Stimulated activated CD4-positive, alpha-beta T cell treated with anti-CD3 and anti-CD28 coated beads, Interleukin-2, amount 100 ng/mL, for 24 hours (primary cell): ENCODE measurements at places on chromosomes 13 and 19.

GRCh38 chr19:58182577-58182988 lies 278 bp upstream of the ZNF274 start:
- DNase-seq = no peak

GRCh38 chr13:34879851-34880250 lies 62.2 kb upstream of the NBEA start:
- DNase-seq = no peak

GRCh38 chr13:76852986-76853385 lies 33.2 kb downstream of the KCTD12 start:
- DNase-seq = no peak

- no peak for DNase-seq
Observed at GRCh38 chr19:14477418-14478112, 2.4 kb upstream of the PTGER1 start.

DNA sequence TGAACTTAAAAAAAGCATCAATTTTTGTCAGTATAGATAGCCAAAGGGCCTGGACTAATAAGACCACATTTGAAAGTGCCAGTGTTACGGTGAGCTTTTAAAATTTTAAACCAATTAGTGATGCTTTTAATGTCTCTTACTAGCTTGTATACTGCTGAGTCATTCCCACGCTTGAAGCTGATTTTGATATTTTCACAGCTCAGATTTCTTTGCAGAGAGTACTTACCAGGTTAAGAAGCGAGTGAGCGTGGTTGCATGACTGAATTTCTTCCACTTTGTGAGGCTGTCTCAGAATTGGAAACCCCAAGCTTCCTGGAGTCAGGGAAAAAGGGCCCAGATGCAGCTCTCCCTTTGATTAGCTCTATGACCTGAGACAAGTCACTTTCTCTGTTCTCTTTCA lies 74.5 kb upstream of the NBEA start:
- no peak for DNase-seq

DNA sequence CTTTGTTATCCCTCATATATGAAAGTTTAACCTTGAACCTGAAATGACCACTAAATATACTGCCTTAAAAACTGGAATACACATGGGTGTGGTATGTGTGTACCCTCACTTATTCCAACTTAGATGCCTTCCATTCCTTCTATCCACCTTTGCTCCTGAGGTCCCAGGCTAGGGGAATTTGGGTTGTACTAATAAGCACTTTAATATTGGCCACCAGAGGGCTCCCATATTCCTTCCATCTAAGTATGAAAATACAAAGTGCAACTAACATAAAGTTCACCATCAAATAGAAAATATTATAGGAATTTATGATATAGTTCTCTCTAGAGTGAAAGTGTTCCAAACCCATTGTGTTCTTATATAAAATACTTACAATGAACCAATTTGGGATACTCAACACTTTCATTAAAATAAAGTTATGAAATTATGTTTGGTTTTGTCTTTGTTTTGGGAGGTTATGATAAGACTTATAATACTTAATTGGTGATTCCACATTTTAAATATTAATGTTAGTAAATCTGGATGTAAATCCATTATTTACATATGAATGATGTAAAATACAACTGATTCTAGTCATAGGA lies 62.3 kb downstream of the ITGBL1 start:
- DNase-seq = no peak
